ENCODE measurements at places on chromosomes 7 and 10.

- no peak for DNase-seq
Measured at GRCh38 chr7:135957627-135958026, 19.5 kb downstream of the MTPN start.

DNA sequence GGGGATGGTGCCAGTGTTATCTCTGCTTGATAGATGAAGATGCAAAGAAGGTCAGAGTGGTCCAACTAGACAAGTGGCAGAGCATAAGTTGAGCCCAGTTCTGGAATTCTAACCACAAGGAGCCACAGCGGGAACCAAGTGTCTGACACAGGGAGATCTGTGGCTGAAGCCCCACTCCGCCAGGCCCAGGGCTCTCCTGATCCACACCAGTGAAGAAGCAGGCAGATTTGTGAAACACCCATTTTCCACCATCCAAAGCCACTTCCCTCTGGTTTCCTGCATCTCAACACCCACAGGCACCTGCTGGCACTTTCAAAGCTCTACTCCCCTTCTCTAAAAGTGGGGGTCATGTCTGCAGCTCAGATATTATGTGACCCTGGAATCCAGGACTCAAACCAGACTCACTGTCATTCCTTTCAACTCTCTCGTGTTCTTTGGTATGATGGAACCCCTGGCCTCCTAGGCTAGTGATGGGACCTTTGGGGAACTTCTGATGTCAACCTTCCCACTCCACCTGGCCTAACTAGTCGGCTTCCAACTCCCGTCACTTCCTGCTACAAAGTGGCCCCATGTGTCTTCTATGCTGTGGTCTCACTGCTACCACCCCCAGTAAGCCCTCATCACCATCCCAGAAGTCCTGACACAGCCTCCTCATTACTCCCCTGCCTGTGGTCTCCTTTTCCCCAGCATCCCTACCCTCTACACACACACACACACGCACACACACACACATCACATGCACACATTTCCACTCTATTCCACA is 177.6 kb downstream of the GRID1 start:
- DNase-seq, result no peak

DNA sequence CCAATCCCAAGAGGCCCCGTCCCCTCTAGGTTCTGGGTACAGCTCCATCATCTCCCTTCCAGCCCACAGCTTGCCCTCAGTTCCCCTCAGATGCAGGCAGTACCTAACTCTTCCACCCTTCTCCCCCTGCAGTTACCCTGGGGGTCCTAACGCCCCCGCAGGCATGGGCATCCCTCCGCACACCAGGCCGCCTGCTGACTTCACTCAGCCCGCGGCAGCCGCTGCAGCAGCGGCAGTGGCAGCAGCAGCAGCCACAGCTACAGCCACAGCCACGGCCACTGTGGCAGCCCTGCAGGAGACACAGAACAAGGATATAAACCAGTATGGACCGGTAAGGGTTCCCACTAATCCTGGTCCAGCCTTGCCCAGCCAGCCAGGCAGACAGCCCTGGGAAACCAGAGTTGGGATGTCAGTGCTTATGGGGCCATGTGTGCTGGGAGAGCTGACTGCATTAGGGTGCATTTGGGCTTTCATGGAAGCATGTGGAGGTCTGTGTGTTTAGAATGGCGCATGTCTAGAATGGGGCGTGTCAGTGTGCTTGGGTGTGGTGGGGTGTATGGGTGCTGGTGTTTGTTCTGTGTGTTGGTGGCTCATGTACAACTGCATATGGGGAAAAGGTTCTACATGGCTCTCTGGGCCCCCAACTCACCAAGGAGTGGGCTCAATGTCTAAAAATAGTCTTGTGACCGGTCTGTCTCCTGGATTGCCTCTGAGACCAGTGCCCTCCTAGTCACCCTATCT is 55.1 kb upstream of the PPIF start:
- DNase-seq, result no peak

GRCh38 chr10:102865620-102866019 is 3.6 kb upstream of the AS3MT start:
- DNase-seq, result no peak

- peak; percentile 29 for DNase-seq
Measured at GRCh38 chr7:43834463-43835251, 34.7 kb downstream of the MRPS24 start.

- no peak for DNase-seq
Measured at GRCh38 chr7:22686620-22687019, 40.4 kb upstream of the IL6 start.

- no peak for DNase-seq
Measured at GRCh38 chr7:127059475-127059874, 193.3 kb downstream of the GRM8 start.

- DNase-seq, result no peak
Measured at GRCh38 chr10:685613-686012, 3.9 kb downstream of the DIP2C start.

DNA sequence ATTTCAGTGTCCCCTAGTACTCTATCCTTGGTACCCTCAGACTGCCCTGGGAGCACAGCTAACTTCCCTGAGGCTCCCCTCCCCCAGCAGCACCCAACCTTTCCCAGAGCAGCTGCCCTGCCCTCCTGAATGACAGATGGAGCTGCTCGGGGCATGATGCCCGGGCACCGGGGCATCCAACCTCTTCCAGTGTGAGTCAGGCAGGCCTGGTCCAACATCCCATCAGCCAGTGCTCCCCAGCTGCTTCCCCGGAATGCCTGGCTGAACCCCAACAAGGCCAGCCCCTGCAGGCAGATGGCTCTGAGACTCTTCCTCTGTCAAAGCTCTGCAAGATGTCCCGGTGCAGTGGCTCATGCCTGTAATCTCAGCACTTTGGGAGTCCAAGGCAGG is 11.9 kb upstream of the TSPAN15 start:
- no peak for DNase-seq

GRCh38 chr10:100370714-100371481 is 23.9 kb downstream of the SCD start:
- DNase-seq, result no peak

DNA sequence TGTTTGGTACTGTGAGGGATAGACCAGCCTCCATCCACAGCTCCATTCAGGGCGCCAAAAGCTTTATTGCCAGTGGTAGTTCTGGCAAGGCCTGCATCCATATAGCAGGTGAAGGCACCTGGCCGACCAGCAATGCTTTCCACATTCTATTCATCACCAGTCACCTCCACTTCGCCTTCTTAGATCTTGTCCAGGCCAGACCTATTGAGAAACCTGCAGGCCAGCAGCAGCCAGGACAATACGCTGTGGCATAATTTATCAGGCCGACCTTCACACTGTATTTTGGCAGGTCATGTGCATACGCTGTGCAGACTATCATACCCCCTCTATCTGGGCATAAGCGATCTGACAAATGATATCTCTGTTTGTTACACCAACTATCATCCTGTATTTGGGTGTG is 15.2 kb upstream of the KNDC1 start:
- no peak for DNase-seq

DNA sequence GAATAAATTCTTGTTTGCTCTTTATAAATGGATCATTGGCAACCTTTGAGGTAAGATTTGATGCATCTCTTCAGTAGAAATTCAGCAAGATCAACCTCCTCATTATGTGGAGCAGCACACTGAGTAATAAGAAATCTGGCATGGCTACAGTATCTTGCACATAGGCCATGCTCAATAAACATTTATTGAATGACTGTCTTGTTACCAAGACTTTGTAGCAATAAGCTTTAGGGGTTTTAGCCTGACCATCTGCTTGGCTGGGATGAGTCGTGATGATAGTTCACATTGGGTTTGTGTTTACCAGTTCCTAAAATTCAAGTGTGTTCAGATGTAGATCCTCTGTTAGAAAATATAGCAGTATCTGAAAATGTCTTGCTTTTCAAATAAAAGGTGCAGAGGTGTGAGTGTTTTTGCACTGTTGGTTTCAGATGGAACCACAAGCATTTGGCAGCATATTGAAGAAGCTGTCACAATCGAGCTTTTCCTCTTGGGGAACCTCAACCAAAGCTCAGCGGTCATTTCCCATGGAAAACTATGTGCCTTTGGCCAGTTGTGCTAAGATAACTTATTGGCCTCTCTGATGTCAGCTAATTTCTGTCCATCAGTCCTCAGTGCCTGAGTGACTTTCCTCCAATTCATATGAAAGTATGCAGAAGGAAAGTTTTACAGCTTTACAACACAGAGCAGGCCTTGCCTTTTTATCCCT is 442.6 kb downstream of the GFRA1 start:
- DNase-seq, result no peak

DNA sequence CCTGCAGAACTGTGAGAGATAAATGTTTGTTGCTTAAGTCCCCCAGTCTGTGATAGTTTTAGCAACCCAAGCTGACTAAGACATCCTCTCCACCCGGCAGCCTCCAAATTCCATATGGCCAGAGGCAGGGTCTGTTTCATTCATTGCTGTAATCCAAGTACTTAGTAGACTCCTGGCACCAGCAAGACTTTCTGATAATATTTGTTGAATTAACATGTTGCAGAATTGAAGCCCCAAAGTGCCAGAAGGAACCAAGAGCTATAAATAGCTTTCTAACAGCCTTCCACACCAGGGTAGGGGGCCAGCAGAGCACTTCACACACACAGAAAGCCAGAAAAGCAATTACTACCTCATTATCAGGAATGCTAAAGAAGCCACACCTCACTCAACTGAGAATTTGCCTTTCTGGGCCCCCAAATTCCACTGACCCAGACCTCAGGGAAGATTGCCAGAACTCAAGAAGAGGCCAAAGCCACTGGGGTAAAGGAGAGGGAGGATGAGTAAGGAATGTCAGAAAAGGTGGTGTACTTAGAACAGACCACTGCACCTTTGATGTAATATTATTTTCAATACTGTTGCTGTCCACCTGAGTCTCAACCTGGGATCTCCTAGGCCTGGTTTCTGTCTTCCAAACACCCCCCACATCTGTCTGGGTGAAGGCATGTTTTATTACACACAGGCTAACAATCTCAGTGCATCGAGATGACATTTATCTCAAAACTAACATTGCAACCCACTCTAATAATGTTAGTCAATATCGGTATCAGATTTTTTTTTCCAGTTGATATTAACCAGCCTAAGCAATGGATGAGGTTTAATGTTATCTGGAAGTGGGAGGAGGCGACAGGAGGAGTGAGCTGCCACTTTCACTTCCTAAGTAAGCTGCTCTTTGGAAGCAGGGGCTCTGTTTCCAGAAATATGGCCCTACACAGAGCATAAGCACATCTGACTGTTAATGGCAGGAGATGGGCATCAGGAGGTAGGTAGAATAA is 5.5 kb downstream of the NOD1 start:
- DNase-seq, result no peak

- no peak for DNase-seq
Measured at GRCh38 chr10:59079386-59080226, 96.8 kb upstream of the PHYHIPL start.

DNA sequence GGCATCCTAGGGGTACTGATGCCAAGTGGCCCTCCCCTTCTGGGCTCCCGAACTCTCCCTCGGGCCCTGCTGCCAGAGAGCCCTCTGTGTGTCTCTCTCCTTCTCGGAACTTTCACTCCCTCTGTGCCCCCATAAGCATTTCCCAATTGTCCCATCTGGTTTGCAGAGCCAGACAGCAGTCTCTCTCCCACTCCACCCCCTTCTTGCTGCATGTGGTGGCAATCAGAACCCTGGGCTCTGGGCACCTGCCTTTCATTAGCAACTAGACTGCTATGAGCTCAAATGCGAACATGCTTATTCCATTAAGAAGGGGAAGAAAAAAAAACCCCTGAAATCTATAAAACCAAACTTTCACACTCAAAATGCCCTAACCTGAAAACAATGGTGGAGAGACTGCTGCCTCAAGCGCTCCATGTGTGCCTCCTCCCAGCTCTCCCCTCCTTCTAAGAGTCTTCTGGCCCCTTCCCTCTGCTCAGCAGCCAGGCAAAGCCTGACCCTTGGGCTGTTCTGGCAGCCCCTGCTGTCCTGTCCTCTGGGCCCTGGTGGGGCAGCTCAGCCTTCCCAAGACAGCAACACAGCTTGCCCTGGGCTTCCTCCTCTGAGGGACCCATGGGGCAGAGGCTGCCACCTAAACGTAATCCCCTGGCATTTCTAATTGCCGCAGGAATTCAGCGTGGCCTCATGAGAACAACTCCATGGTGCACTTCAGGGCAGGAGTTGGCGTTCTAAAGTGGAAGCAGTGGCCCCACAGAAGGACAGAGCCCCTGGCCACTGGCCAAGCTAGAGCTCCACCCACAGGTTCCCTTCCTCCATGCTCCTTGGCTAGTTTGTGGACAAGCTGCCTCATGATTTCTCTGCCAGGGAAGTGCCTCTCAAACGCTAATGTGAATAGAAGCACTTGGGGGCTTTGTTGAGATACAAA is 415.4 kb downstream of the PLXNA4 start:
- no peak for DNase-seq

- DNase-seq, result no peak
Measured at GRCh38 chr10:10821926-10822325, 195.7 kb upstream of the CELF2 start.

- no peak for DNase-seq
Measured at GRCh38 chr10:80203835-80204676, 1.3 kb downstream of the ANXA11 start.

GRCh38 chr10:50929670-50930069 is 44.2 kb upstream of the A1CF start:
- no peak for DNase-seq

GRCh38 chr10:100333661-100334440 is 3.8 kb upstream of the PKD2L1 start:
- no peak for DNase-seq

GRCh38 chr7:80563561-80564327 is 51.9 kb upstream of the GNAT3 start:
- DNase-seq, result no peak

GRCh38 chr10:33113466-33113865 is 155.4 kb upstream of the ITGB1 start:
- no peak for DNase-seq

- DNase-seq, result no peak
Measured at GRCh38 chr10:2342206-2342605, 604.9 kb upstream of the ADARB2 start.

- no peak for DNase-seq
Measured at GRCh38 chr7:95327356-95327755, 3.0 kb upstream of the PON1 start.

DNA sequence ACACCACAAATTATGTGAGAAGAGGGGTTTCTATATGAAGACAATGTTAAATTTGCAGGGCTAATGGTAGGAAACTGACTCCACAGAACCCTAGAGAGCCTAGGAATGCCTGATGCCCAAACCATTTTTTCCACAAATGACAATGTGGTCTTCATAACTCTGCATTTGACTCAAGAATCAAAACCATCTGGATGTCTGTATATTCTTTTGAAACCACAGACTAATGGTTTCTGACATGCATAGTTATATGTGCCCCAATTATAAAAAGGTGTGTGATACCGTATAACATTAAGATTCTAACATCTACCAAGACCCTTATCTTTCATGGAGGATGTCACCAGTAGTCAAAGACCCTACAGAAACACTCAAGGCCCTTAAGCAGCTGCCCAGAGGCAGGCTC is 20.3 kb downstream of the SEC61G start:
- DNase-seq, result no peak

DNA sequence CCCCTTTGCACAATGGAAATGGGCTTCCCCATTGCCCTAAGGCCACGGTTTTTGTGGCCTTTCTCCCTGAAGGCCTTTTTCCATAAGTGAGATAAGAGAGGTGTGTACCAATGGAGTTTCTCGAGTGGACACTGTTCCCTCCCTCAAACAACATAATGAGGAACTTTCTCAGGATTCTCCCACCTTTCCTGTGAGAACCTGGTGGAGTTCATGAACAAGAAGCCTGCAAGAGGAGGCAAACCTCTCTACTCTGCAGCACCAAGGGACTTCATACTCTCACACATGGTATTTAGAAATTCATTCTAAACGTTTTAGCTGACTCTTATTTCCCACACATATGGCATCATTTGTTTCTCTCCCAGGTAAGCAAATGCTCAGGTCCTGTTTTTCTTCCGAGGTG is 7.3 kb upstream of the RBM33 start:
- no peak for DNase-seq

GRCh38 chr10:102781921-102782557 is 38.3 kb downstream of the WBP1L start:
- peak; percentile 92 for DNase-seq
